ENCODE measurements at places on chromosomes 2 and 18.
A peak's percentile ranks its signal among the peaks of the same experiment; 100 is the strongest.

GRCh38 chr2:1686784-1687105 is 57.6 kb downstream of the PXDN start:
- no peak for DNase-seq

DNA sequence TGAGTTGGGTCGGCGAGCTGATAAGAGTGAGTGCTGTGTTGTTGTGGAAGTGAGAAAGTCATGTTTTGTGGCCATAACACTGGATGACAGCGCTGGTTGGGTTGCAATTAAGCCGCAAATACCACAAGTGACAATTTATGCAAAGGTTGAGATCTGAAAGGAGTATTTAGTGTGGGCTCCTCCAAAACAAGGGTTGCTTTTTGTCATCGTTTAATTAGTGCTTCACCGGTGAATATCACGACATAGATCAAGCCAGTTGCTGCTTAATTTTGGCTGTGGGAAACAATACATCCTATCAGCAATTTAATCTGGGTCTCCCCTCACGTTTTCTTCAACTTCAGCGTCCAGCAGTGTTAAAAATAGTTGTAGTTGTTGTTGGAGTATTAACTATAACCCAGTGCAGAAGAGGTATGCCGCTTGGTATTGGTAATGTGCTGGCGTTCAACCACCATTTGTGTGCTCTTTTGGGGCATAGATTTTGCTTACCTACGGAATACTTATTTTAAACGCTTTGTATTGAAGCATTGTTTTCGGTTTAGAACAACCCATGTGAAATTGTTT is 662 bp downstream of the ACVR2A start:
- DNase-seq: peak; percentile 35

DNA sequence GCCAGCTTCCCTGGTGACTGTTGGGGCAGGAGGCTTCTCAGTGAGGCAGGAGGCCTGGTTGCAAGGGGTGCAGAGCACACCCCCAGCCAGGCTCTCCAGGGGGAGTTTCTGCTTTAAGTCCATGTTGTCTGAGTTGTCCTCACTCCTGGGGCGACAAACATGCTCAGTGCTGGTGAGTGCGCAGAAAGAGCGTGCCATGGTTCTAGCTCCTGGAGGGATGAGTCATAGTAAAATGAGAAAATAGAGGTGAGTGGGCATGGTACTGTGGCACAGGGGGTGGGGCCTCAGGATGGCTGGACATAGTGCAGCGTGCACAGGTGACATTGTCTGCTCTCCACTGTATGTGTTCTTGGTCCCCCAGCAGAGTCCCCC is 457.2 kb upstream of the HS6ST1 start:
- no peak for DNase-seq

- DNase-seq: no peak
Measured at GRCh38 chr2:20444101-20444992, 2.5 kb upstream of the RHOB start.

DNA sequence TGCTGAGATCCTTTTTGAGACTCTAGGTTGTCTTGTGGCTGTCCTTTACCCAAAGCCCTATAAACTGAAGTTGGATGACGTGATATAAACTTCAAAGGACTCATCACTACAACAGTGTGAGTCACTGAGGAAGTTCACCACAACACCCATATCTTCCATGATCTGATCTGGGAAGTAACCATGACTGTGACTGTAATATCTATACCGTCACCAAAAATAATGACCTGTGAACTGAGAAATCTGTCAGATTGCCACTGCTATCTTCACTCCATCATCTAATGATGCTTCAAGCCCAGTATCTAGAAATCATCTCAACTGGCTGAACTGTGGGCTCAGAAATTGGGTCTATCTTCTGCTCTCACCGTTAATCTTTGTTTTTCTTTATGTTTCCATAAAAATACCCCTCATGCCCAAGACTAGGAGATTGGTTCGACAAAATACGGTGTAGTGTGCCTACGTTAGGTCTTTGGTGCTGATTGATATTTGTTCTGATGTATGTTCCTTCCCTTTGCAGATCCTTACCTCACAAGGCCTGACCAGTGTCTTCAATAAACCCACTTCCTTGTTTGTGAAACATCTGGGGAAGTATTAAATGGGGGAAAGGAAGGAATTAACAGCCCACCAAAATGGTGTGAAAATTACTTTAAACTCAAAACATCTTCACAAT is 78.2 kb downstream of the MYL12B start:
- no peak for DNase-seq

DNA sequence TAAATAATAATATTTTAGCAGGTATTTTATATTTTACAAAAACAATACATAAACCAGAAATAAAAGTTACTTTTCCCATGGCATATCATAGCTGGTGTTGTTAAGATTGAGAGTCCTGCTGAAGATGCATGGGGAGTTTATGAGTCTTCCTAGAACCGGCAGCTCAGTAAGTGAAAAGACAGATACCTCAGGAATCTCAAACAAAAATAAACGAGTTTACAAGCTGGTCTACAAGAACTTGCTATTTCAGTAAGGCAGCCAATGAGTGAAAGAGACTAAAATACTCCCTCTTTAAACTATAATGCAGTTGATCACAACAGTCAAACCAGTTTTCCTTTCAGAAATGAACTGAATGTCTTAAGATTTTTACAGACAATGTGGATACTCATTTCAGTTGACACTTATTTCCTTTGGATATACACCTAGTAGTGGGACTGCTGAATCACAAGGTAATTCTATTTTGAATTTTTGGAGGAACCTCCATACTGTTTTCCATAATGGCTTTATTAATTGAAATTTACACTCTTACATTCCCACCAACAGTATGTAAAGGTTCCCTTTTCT is 8.9 kb downstream of the GAREM1 start:
- no peak for DNase-seq

DNA sequence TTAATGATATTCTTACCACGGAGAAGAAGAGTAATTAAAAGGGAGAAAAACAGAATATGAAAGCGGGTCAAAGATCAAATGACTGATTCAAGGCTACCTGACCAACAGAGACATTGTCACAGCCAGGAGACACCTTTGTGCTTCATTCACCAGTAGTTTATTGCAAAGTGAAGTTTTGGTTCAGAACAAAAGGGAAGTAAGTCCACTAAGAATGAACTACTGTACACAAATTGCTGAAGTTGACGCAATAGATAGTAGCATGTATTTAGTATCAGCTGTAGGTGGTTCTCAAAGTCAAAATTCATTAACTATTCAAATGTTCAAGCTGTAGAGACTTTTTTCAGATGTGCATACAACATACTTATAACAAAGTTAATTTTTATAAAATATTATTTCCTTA is 64.7 kb upstream of the COX7A2L start:
- DNase-seq: no peak

GRCh38 chr2:220259662-220260061 is 632.2 kb downstream of the SLC4A3 start:
- no peak for DNase-seq

- DNase-seq: no peak
Measured at GRCh38 chr2:9101763-9102425, 98.4 kb upstream of the MBOAT2 start.

- no peak for DNase-seq
Measured at GRCh38 chr2:156476021-156476849, 40.1 kb downstream of the GPD2 start.

- DNase-seq: no peak
Measured at GRCh38 chr18:78818961-78819360, 160.7 kb upstream of the SALL3 start.

DNA sequence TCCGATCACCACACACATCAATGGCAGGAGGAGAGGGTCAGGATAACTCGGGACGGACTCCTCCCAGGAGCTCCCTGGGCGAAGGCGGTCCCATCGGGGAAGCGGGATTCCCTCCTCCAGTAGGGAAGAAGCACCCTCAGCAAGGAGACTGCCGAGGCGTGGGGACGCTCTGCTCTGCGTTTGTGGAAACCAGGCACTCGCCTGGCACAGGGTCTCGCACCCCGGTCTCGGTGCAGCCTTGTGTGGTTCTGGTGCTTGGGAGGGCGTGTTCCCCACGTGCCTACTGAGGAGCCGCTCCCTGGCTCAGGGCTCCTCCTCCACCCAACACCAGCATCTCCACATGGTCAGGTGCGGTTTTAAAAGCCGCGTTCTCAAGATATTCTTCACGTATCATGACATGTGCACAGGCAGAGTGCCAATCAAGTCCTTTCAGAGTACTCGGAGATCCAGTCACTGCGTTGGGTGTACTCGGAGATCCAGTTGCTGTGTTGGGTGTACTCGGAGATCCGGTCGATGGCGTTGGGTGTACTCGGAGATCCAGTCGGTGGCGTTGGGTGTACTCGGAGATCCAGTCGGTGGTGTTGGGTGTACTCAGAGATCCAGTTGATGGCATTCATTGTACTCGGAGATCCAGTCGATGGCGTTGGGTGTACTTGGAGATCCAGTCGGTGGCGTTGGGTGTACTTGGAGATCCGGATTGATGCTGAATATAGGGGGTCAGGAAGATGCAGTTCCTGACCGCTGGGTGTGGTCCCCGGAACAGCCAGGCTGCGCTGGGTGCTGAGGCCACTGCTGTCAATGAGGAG is 117.5 kb downstream of the RTP5 start:
- DNase-seq: no peak

DNA sequence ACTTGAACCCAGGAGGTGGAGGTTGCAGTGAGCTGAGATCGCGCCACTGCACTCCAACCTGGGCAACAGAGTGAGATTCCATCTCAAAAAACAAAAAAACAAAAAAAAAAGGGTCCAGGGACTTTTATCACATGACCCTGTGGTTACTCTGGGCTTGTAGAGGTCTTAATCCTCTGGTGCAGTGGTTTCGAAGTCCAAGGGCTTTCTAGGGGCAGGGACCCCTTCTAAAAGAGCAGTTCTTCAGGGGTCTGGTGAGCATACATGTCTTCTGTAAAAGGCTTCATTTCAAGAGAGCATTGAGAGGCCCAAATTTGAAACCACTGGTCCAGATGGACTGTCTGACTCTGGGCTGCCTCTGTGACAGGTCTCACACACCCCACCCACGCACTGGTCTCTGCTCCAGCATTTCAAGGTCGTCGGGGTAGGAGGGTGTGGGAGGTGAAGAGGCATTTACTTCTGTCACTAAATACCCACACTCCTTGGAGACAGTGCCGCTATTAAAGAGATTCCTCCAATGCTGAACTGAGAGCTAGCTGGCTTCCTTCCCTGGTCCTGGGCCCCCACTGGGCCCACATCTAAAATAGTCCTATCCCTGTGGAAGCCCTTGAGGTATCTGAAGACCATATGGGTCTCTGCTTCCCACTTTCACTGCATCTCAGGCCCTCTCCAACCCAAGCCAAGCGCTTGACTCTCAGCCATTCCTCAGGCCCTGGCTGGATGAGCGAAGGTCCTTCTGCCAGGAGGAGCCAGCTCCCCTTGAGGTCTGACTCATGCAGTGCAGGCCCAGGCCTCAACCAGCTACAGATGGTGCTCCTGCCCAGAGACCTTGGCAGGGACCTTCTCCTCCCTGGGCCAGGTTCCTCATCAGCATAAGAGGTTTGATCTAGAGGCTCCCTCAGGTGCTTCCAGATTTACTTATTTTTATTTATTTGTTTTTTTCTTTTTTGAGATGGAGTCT is 44.8 kb downstream of the PAX8 start:
- peak; percentile 43 for DNase-seq

GRCh38 chr2:8546612-8547283 is 135.1 kb upstream of the ID2 start:
- DNase-seq: no peak

GRCh38 chr2:28098501-28099225 is 208.1 kb downstream of the BABAM2 start:
- no peak for DNase-seq

DNA sequence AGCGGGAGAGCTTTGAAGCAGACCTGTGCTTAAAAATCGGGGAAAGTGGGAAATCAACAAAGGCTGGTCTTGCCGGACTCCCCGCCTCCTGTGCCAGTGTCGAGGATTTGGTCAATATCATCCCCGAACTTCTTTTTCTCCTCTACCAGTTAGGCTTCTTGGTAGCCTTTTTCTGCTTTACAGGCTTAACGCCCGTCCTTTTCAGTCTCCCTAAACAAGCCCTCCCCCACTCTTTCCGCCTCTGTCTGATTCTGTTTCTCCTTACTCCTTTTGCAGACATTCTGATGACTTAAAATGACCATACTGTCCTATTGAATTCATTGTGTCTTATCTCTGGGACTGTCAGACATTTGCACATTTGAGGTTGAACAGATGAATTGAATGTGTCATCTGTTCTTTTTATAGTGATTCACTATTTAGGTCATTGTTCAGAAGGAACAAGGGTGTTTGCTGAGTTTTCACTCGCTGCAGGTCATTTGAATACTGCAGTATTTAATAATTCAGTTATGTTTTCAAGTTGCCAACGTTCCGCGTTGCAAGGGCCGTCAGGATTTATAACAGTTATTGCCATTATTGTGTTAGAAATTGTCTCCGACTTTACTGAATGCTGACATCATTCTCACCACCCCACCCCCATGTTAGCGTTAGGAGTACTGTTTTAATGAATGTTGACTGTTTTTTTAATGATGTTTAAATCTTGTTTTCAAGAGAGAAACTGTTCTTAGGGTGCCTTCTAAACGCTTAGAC is 1.1 kb downstream of the ITGAV start:
- peak; percentile 24 for DNase-seq

- DNase-seq: no peak
Measured at GRCh38 chr18:3760741-3761140, 310.8 kb downstream of the TGIF1 start.

DNA sequence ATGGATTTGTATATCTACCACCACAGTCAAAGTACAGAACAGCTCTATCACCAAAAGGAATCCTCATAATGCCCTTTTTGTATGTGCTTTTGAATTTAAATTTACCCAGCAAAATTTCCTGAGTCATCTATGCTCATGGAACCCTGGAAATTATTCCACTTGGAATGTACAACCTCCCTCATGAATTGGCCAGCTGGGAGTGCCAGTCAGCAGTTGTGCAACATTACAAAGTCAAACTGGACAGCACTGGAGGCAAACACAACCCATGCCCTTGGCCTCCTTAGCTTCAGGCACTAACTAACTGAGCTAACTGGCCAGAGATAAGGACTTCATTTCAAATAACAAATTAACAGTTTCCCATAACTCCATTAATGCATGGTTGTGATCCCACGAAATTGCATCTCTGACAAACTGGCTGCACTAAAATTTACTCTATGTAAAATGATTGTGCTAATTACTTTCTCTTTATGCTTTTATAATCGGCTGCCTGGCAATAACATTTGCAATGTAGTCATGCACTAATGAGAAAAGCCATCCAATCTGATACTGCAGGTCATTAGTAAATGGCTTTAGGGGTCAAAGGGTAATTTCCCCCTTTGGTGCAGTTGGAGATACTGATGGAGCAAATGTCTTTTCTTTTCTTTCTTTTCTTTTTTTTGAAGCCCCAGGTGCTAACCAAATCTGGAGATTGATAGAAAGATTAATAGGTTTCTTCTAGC is 270.5 kb downstream of the ACTR3 start:
- no peak for DNase-seq

GRCh38 chr2:10452956-10453904 is 5.1 kb upstream of the ODC1 start:
- no peak for DNase-seq

DNA sequence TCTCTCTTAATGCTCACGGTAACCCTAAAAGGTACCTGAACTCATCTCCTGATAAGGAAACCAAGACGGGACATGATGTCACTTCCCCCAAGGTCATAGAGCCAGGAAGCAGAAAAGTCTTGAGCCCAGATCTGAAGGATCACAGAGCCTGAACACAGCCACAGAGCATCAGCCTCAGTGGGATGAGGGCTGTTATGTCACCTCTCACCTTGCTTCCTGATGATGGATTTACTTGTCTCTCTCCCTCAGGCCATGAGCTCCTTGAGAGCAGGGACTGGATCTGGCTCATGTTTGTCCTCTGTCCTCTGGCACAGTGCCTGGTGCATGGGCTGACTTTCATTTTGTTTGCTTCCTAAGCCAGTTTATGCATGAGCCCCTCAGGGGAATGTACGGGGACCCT is 54.2 kb downstream of the SERTAD2 start:
- no peak for DNase-seq
